Right ventricle myocardium superior (tissue), 1 donor: ENCODE measurements at places on chromosomes 5 and 9.

DNA sequence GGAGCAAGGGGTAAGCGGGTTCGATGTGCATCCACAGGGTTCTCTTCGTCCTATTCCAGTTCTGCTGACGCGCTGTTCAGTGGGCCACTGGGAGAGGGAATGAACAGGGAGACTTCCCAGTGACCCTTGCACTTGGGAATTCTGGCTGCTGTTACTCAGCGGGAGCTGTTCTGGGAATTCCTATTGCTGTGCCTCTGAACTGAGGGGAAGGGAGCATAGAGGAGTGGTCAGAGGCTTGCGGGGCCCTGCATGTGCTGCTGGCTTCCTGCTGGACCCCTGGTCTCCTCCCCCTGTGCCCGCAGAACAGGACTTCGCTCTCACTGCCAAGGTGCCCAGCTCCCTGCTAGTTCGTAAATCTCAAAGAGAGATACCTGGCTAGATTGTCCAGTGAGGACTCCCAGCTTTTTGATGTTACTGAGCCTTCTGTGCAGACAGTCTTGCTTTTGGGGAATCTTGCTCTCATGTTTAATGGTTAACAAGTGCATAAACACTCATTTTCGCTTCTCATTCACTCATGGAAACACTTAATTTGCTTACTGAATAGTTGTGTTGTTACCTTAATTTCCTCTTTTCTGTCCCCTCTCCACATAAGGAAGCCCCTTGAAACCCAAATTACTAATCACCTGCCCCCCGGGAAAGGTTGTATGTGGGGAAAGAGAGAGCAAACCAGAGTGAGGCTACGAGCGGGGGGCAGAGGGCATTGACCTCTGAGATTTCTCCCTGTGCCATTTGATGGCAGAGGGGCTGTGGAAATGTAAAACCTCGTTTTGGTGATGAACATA, 5.9 kb downstream of the TRIO start:
- no peak for DNase-seq

DNA sequence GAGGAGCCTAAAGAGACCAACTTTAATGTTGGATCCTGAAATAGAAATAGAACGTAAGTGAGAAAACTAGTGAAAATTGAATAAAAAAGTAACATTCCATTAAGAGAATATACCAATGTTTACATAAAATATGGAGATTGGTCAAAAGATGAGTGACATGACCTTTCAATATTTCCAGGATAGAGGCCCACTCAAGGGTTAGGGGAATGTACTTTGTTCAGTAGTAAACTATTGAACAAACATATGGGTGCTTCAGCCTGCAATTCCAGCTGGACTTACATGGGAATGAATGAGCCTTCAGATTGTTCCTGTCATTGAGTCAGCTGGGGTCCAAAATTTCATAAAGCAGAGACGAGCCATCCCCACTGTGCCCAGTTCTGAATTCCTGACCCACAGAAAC, 371.7 kb upstream of the POU5F2 start:
- no peak for DNase-seq

DNA sequence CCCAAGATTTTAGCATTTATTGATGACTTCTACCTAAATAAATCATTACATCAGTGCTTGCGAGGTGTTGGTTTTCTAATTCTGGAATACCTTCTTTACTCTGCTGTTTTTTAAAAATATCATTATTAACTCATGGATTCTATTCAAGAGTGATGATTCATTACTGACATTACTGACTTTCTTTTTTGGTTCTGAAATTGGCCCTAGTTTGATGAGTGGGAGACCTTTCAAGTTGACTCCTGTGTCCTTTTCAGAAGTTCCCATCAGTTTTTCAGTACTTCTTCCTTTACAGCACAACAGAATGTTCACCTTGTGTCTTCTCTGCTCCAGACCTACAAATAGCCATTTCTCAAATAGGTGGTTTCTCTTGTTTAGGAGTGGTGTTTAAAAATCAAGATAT, 114.1 kb downstream of the PCSK5 start:
- no peak for DNase-seq

DNA sequence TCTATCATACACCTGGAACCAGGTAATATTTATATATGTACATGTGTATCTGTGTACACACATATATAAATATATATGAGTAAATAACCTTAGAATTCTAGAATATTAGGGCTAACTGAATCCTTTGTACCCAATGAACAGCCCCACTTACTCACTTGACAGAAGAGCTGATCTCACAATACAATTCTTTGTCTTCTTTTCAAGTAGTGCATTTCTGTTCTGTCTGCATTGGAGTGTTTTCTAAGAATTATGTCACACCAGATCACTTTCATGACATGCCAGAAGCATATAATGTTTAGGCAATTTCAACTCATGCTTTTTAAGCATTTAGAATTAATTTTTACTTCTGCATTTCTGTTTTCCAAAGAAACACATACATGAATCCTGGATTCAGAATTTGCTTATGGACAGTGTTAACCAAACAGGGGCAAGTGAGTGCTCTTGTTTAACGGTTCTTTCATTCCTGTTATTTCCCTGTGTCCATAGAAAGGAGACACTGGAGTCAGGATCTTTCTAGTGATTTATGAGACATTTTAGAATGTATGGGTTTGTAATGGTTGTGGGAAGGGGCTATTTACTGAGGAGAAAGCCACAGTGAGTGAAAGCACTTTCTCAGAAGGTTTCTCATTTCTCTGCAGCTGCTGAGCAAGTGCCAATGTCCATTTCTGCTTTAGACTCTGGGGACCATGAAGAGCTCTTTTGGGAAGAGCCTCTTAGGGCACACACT, 123.2 kb downstream of the RMI1 start:
- no peak for DNase-seq

DNA sequence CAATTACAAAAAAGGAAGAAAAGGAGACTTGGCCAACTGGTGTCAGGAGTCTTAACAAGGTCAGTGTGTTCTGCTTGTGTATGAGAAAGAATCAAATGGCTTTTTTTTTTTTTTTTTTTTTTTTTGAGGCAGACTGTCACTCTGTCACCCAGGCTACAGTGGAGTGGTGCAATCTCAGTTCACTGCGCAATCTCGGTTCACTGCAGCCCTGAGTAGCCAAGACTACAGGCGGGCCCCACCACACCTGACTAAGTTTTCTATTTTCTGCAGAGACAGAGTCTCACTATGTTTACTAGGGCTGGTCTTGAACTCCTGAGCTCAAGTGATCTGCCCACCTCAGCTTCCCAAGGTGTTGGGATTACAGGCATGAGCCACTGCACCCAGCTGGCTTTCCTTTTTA, 3.1 kb upstream of the IL7R start:
- no peak for DNase-seq

- DNase-seq = peak; percentile 79
These were observed at the start of gene NUDT12 for GRCh38 chr5:103562453-103563157. Gene NUDT12 (minus strand): TSS chr5:103562789. CDS start chr5:103560248, 2,541 bp downstream.

GRCh38 chr5:17365811-17366138, 132.3 kb upstream of the TAF11L2 start:
- DNase-seq = no peak

DNA sequence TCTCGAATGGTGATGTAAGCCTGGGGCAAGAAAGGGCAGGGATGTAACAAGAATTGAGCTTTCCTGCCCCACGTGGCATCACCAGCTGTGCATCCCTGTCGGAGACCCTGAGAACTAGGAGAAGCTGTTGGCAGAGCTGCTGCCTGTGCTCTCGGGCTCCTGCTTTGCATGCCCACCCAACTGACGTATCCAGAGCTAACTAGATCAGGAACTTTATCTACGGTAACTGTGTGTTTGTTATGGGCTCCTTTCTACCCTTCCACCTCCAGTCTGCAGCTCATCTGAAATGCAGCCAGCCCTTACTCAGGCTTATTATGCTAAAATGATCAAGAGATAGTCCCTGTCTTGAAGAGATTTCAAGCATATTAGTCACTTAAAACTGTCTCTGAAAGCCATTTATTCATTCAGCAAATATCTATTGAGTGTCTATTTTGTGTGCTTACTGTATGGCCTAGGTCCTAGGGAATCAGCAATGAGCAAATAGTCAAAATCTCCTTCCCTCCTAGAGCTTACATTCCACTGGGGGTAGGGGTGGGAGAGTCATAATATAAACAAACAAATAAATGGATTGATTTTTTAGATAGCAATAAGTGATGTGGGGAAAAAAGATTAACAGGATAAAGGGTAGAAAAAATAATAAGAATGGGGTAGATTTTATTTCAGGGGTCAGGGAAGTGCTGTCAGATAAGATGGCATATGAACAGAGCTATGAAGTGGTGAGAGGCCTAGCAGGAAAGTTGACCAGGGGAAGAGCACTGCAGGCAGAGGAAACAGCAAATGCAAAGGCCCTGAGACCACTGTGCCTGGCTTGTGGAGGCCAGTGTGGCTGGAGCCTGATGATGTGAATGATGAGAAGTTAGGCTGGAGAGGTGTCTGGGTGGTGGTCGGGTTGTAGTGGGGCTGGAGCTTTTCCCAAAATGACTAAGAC, 118.2 kb downstream of the GALNT10 start:
- no peak for DNase-seq

- no peak for DNase-seq
These were observed 9.6 kb downstream of the STK10 start for GRCh38 chr5:172178301-172178987.

- no peak for DNase-seq
These were observed 42.5 kb downstream of the CYSTM1 start for GRCh38 chr5:140217299-140218026.

DNA sequence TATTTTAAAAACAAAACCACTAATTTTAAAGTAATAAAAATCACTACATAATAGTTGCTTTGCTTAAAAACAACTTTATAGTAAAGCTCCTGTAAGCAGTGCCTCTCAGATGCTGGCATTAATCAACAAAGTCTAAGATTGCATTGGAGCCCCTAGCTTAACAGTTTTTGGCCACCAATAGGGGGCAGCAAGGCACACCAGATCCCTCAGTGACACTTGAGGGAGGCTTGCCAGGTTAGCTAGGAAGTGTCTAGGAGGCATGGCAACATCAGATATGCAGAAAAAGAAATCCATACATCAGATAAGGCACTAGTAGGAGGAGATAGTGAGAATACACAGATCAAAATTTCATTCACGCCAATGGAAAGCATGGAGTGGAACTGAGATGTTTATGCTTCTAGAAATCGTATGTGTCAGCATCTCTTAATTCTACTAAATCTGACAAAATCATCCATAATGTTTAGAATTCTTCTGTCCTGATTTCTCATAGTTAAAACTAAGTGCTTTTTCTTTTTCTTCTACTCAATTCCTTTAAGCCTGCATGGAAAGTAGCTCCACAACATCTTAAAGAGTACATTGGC, 73.6 kb upstream of the PAM start:
- DNase-seq = peak; percentile 53
